Stimulated activated CD8-positive, alpha-beta memory T cell treated with anti-CD3 and anti-CD28 coated beads, Interleukin-7, amount 100 ng/mL, for 1 hour (primary cell): ENCODE measurements at places on chromosomes 2 and 18.

DNA sequence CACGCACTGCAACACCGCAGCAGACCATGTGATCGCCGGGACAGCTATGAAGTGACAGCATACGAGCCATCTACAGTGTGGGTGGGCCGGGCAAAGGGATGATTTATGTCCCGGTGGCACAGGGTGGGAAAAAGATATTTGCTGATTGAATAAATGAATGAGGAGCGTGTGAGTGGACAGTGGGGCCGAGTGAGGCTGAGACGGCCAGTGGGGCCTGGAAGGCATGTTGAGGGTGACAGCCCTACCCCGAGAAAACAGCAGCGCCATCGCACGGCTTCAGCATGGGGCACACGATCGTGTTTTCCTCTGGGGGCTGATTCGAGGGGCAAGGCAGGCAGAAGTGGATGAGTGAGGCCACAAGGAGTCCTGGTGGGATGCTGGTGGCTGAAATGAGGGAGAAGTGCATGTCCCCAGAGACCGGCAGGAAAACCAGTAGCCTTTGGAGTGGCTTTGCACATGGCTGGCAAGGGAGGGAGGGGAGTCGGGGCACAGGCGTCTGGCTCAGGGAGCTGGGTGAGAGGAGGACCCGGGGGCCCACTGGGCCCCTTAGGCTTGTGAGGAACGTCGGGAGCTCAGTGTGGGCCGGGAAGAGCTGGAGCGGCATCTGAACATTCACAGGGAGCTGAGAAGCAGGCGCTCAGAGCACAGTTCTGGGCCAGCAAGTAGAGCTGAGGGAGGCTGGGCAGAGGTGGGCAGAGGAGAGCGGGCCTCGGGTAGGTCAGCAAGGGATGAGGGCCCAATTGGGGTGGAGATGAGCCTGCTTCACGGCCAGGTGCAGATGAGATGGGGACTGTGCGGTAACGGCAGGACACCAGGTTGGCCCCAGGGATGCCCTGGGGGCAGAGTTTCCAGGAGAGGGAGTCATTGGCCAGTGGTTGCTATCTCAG, 32.1 kb upstream of the MAL start:
- no peak for DNase-seq

DNA sequence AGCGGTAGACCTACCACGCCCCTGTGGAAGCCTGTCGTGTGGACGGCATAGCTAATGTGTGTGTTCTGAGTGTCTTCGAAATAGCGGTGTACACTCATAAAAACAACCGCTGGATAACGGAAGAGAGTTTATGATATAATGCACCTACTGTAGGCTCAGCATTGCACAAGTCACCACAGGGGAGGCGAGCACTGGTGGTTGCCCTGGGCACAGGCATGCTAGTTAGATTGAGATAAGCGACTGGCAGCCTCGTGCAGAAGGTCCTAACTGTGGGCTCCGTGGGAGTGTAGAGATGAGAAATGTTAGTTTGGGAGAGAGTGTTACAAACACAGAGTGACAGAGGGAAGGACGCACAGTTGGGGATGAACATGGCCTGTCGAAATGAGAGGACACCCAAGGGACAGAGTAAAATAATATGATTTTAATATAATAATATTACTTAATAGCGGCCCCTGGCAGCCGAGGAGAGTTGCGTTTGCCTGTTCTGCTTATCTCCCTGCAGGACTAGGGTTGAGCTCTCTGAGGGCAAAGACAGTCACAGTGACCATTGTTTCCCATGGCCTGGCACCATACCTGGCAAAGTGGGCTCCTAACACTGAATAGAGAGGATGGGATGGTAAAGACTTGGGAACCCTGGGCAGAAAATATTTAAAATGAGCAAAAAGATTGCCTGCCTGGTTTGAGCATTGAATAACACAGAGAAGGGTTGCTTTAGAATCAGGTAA, 204.2 kb downstream of the GBX2 start:
- DNase-seq: no peak

DNA sequence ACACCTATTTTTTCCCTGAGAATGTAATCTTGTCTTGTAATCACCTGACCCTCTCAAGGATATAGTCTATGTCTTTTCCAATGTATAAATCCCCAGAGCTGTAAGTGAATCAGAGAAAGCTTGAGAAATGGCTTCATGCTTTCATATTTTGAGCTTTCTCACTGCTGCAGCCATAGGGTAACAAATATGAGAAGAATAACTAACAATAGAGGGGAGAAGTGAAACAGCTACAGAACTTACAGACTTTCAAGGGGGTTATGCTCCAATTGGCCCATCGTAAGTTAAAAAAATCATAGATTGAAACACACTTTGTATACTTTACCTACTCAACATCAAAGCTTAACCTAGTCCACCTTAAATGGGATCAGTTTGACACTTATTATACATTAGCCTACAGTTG, 111.0 kb downstream of the CNTNAP5 start:
- DNase-seq: no peak

GRCh38 chr2:39632876-39633275, 32.8 kb upstream of the TMEM178A start:
- DNase-seq: no peak

DNA sequence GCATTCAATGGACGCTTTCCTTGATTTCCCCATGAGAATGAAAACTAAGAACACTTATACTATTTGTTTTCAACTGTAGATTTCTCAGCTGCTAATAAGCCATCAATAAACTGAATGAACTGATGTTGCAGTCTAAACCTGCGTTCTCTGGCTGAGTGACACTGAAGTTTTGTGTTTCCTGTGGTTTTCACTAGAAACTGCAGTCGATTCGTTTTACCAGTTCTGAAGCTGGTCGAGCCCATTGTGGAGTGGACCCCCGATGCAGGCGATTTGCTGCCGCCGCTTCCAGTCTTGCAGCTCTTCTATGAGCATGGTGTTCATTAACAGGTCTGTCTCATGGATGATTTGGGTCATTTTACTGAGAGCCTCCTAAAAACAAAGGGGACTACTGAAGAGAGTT, 50.6 kb upstream of the STAT1 start:
- no peak for DNase-seq

DNA sequence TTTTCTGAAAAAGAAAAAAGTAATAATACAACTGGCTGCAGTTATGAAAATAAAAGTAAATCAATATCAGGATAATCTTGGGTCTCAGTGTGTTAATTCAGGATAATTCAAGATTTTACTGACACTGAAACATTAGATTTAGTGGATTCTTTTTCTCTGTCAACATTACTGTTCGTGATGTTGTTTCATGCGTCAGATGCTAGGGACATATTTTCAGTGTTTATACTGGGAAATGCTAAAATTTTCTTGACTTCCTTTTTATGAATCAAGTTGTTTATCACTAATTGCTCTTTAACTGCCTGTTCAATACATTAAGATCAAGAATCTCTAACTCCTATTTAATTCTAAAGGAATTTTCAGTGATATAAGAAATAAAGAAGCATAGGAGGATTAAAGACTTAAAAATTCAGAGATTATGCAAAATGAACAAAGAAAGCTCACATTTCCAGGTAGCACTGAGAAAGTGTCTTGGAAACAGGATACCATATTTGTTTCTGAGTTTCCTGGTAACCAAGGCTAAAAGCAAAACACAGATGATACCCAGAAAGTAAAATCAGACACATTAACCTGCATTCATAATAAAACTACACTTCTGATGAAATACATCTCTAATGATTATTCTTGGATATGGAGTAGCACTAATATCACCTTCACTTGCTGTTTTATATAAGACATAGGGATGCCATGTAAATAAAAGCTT, 174.0 kb downstream of the ARL4C start:
- DNase-seq: no peak

DNA sequence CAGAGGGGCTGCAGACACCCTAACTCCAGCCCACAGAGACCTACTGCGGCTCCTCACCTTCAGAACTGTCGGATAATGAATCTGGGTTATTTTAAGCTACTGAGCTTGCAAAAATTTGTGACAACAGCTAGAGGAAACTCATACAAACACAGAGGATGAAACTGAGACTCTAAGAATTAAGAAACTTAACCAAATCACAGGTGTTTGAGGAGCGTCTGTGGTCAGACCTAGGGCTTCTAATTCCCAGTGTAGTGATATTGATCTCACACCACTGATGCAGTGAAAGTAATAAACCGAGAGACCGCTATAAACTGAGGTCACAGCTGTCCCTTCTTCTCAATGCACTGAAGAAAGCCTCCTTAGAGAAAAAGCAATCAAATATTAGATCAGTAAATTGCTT, 110.1 kb downstream of the RGPD3 start:
- DNase-seq: no peak

DNA sequence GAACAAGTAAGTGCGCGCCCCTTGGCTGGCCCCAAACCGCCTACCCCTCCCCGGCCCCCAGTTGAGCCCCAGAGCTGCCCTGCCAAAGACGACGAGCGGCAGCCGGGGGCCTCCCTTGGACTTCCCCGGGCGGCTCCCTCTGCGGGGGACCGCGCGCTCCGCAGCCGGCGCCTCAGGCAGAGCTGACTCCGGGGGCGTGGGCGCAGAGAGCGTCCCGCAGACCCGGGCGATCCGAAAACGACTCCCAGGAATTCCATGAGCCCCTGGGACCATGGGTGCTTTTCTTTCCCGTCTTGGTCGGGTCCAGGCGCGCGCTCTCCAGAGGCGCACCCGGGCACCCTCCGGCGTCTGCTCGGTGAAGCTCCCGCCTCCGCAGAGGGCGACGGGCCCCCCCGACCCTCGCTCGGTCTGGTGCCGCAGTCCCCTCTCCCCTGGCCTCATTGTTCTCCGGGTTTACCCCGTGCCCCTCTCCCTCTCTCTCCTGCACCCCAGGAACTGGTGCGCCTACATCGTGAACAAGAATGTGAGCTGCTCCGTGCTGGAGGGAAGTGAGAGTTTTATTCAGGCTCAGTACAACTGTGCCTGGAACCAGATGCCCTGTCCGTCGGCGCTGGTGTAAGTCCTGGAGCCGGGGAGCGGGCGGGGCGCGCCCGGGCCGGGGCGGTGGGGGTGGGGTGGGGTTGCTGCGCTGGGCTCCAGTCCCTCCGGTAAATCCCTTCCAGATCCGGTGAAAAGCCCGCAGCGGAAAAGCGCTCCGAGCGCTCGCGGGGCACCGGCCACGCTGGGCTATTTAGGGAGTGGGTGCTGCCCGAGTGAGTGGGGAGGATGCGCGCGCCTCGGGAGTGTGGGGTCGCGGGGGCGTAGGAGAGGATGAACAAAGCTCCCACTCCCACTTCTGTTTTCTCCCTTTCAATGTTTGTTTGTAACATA, 776 bp downstream of the EMILIN2 start:
- no peak for DNase-seq

DNA sequence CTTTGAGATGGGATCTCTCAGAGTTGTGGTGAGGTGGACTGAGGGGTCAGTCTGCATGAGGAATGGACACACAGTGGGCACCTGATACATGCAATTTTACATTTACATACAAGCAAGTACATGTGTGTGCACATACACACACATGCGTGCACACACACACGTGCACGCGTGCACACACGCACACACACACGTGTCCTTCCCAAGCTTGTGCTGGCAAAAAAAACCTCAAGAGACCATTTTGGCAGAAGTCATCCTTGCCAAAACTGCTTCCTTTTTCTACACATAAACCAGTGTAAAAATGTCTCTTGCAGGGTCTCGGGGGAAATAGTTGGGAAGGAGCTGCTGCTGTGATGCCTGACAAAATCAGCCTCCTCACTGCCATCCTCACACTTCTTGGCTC, 279.5 kb upstream of the POU3F3 start:
- DNase-seq: no peak

DNA sequence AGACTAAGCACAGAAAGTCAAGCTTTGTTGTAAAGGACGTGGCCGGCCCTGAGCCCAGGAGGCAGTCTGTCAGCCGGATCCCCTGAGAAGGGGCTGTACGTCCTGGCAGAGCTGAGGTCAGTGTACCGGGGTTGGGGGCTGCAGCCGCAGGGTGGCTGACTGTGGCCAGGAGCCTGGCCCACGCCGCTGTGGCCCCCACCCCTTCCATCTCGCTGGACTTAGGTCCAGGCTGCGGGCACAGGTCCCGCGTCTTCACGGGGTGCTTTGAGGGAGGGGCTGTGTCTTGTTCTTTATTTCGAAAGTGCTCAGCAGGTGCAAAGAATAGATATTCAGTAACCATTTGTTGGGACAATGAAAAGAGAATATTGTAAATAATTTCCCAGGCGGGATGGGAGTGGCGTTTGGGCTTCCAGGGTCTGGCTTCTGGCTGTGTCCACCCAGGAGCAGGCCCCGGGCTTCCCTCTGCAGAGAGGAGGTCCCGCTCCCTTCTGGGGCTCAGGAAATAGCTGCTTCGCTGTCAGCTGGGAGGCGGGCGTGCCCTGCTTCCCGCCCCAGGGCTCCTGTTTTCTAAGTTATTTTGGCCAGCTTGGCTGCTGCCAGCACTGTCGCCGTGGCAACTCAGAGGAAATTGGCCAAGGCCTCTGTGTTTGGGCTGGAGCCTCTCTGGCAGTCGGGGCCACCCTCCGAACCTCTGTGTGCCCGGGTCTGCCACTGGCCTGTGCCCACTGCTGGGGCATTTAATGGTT, 7.4 kb downstream of the NFATC1 start:
- no peak for DNase-seq

GRCh38 chr2:176484838-176485237, 215.6 kb downstream of the MTX2 start:
- DNase-seq: no peak
